ENCODE measurements at places on chromosomes 1 and 21.

DNA sequence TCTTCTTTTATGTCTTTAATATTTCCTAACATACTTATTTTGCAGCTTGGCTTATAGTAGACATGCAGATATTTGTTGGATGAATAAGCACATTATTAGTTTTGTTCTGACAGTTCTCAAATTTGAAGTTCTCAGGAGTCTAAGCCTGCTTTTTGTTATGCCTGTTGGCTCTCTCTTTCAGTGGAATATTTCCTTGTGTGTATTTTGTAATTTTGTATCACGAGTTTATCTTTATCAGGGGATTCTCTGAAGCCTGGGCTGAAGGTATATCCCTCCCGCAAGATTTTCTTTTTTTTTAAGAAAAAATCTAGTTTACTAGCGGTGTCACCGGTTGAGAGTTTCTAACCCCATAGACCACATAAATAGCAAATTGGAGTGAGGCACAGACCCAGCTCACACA lies 105.9 kb downstream of the RGL1 start:
- DNase-seq: no peak

DNA sequence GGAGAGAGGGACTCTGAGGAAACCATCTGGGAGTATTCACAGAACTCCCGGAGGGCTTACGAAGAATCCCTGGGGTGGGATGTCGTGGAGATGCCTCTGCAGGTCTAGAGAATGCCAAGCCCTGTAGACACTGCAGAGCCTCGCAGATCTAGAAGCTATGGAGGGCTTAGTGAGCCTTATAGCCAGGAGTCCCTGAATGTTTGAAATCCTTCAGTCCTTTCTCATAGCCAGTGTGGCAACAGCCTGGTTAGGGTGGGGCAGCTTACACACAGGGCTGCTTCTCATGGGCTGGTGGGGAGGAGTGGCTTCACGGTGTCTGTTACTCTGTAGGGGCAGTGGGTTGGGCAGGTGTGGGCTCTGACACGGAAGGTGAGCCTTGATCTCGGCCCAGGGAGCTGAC lies 44.2 kb upstream of the KDM4A start:
- DNase-seq: no peak

DNA sequence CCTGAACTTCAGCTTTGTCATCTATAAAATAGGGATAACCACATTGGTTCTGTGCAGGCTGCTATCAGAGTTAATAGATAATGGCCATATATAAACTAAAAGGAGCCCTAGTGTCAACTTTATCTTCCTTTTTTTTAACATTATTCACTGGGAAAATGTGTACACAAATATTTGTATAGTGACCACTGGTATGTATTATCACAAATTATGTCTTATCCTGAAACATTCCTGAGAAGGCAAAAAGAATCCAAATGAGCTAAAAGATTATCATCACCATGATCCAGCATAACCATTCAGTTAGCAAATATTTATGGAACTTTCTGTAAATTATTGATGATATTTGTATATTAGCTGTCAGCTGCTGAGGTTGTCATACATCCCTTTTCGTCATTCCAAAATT lies 16.6 kb downstream of the ANGPTL3 start:
- DNase-seq: no peak

- no peak for DNase-seq
Observed at GRCh38 chr1:172536256-172536655, 3.3 kb downstream of the SUCO start.
